ENCODE measurements at places on chromosomes 3 and 15. TPM values are rescaled to one million over a fixed set of nuclear protein-coding genes. Genes with fewer than 3 reads are reported as not detected.
A peak's percentile ranks its signal among the peaks of the same experiment; 100 is the strongest.

- no peak for ATAC-seq
Measured at GRCh38 chr15:101063212-101063611, 144.1 kb downstream of the LRRK1 start.

GRCh38 chr3:16522834-16523233 lies 9.3 kb upstream of the RFTN1 start:
- ATAC-seq, result no peak

DNA sequence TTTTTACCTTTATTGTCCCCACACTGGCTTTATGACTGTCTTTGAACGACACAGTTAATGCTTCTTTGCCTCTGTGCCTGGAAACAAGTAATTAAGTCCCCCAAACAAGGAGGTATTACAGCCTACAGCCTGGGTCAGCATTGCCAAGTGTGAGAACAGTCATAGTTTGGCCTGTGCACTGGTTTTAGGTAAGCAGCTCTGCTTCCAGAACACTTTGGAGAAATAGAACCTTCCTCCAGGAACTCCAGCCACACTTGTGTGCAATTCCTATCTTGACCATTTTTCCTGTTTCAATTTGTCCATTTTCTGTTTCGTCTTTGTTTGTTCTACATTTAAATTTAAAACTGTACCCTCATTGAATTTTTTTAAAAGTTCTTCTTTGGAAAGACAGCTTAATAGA lies 568.2 kb downstream of the TUSC7 start:
- no peak for ATAC-seq

DNA sequence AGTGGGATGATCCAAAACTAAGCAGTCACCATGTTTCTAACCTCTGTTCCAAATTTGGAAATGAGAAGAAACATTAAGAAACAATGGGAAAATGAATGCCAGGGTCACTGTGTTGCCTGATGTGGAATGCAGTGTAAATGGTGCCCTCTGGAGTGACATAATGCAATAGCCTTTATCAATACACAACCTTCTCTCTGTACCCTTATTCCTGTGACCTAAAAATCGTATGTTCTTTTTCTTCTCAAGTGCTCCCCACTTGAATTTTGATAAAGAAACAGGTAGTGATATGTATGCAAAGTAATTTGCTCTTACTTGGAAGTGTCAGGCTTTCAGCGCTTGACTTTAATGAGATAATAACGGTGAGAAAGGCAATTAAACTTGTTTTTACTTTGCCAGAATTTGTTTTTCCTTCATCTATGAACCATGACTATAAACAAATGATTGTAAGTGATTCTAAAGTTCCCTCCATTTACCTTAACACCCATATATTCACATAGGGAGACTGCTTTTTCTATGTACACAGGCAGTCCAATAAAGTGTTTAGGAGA lies 145.8 kb upstream of the THRB start:
- peak; percentile 57 for ATAC-seq

DNA sequence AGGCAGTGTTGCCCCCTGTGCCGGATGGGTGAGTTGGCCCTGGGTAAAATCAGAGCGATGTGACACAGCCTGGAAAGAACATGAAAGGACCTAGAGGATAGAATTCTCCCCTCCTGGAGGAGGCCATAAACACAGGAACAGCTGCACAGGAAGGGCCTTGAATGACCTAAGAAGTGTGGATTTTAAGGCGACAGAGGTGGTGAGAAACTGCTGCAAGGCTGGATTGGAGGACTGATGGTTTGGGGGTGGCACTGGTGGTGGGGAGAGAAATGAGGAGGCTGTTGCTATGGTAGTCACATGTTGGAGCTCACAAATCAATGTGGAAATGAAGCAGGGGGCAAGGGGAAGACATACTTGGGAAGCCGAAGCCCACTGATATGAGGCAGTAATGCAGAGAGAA lies 13.8 kb downstream of the XIRP1 start:
- no peak for ATAC-seq

The MME gene
- 1.5 TPM for total RNA-seq

Data from gastroesophageal sphincter (tissue), 4 donors.